Inflammatory macrophage (primary cell): ENCODE measurements at places on chromosomes 1 and 21.

DNA sequence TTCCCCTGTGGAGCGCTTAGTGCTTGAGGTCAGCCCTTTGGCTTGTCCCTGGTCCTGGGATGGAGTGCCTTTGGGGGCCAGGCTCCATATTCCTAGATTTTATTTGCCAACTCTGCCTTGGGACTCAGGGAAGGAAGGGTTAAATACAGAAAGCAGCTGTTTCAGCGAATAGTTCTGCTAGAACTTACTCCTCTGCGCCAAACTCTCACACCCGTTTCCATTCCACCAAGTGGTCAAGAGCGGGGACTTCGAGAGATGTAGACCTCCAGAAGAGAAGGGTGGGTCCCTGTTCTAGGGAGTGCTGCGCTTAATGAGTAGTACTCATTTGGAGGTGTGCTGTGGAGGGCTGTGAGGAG lies 704 bp upstream of the TOMM40L start:
- no peak for DNase-seq

DNA sequence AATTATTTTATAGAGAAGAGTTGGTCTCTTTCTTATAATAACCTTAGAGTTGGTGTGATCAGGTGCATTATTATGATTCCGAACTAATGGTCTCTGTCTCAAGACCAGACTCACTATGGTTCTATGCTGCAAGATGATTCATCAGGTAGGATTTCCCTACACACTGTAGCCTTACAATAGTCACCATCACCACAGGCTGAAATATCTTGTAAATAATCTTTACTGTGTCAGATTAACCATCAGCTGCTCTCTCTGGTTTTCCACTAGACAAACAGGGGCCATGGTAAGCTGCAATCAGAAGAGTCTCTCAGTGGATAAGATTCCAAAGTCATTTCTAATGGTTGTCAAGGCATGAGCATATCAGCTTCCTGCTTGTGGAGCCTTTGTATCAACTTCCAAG lies 4.4 kb upstream of the GBP4 start:
- DNase-seq: no peak

GRCh38 chr21:26732432-26733221 lies 112.6 kb downstream of the ADAMTS1 start:
- peak; percentile 12 for DNase-seq

- DNase-seq: no peak
Observed at GRCh38 chr1:30879940-30880677, 28.4 kb downstream of the SDC3 start.

GRCh38 chr21:20283836-20284235 lies 714.4 kb upstream of the NCAM2 start:
- DNase-seq: no peak

GRCh38 chr1:48038270-48038767 lies 41.1 kb upstream of the TRABD2B start:
- DNase-seq: no peak

- DNase-seq: peak; percentile 80
Observed at GRCh38 chr1:24641646-24642151, 1.4 kb upstream of the SRRM1 start.

- peak; percentile 63 for DNase-seq
Observed at GRCh38 chr21:37711836-37712568, 204.3 kb downstream of the KCNJ6 start.

- DNase-seq: no peak
Observed at GRCh38 chr1:83673312-83673711, 325.6 kb downstream of the TTLL7 start.

GRCh38 chr1:197063212-197063611 lies 3.8 kb downstream of the F13B start:
- no peak for DNase-seq

DNA sequence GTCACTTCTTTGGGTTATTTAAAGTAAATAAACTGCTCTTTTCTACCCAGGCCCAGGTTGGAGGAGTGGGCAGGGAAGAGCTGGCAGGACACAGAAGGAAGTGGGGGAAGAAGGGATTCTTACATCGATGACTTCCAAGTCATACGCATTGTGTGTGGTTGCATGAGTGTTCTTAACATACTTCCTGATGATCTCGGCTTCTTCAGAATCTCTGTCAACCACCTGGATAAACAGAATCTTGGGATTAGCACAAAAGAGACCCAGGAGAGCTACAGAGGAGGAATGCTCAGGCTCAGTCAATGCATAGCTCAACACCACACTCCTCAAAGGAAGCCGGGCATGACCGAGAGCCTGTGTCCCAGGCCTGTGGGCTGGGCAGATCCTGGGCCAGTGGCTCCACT lies 42.1 kb downstream of the PARP1 start:
- peak; percentile 8 for DNase-seq

DNA sequence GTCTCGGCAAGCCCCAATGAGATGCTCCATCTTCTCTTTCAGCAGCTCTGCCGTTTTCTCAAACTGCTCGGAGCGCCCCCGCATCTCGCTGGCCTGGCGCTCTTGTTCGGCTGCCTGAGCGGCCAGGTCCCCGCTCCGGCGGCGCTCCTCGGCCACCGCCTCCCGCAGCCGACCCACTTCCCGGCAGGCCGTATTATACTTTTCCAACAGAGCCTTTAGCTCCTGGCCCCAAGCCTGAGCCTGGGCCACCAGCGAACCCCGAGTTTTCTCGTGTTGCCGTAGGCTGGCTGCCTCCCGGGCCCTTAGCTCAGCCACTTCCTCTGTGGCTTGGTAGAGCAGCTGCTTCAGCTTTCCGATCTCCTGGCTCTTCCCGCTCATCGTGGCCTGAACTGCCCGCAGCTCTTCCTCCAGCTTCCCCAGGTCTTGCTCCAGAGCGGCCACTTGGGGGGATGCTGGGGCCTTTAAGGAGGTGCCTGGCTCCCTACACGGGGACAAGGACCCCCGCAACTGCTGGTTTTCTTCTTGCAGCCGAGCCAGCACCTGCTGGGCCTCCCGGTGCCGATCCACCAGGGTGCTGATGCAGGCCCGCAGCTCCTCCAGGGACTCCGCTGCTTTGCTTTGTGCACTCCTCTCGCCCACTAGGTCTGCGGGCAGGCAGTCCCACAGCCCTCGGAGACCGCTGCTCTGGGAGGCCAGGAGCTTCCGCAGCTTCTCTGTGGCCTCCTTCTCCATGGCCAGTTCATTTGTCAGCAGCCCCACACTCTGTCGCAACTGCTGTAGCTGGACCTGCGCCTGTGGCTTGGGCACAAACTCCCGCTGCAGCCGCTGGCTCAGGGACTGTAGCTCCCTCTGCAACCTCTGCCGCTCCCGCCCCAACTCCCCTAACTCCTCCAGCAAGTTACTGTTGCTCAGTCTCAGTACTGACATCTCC lies 13.4 kb upstream of the PIAS3 start:
- DNase-seq: peak; percentile 58

GRCh38 chr1:47763591-47764171 lies 233.5 kb downstream of the TRABD2B start:
- DNase-seq: no peak

GRCh38 chr1:19710825-19711611 lies 46.3 kb downstream of the HTR6 start:
- DNase-seq: no peak

DNA sequence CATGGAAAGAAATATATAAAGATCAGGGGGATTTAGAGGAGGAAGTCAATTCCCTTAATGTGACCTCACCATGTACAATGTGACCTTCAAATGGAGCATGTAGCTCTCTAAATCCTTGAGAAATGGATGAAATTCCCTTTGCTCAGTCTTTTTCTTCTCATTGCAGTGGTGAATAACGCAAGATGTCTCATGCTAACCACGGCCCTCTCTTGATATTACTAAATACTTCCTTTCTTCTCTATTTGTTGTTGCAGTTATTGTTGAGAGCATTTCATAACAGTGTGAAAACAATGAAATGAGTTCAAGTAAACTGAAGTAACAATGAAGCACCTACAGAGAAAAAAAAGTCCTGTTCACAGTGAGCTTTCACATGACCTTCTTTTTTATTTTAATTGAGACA lies 55.6 kb downstream of the ZNF281 start:
- DNase-seq: peak; percentile 94

GRCh38 chr1:62084310-62084890 lies 110.2 kb upstream of the L1TD1 start:
- no peak for DNase-seq

DNA sequence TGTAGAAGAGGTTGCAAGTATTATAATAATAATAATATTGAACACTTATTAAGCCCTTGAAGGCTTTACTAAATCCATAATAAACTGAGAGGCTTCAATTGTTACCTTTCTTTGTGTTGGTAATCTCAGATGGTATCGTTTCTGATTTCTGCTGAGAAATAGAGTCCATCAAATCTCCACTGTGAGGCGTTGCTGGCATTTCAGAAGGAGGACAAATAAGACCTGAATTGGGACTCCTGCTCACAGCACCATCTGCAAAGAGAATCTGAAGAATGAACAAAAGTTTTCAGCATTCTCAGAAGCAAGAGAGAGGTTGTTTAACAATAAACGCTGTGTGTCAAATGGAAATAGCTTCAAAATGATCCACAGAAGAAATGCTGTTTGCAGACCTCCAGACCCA lies 93.7 kb downstream of the WDR3 start:
- no peak for DNase-seq

DNA sequence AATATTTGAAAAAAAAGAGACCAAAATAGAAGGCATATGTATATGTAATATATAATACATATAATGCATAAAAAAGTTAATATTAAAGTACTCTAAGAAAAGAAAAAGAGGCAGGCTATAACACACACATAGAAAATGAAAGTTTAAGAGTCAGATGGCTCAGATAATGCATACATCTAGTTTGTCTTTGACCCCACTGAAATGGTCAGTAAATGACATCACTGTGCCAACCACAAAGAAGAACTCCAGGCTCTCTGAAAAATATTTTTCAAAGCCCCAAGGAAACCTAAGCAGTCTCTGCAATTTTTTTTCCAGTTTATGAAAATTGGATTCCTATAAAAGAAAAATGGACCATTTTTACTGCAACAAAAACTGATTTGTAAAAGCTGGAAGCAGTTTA lies 55.4 kb upstream of the SCYL3 start:
- no peak for DNase-seq

DNA sequence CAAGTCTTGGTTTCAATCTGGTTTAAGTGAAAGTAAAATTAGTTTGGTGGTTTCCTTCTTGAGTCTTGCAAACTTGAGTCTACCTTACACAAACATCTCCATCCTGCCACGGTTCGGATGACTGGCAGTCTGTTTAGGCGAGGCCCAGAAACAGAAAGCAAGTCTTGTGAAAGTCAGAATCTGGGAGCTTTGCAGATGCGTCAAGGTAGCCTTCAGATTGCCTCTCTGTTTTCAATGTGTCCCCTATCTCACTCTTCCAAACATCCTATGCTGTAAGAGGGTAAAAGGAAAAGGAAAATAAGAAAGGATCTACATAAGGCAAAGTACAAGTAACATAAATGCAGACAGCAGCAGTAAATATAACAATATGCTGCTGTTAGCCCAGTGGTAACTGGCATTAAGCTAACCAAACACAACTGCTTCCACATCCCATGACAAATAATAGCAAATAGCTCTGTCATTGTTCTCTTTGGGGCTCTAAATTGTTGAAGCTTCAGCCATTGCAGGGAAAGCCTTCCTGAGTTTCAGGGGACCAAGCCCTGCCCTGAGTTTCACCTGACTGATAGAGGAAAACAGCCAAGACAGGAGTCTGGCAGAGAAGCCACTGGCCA lies 26.2 kb upstream of the C1orf105 start:
- peak; percentile 54 for DNase-seq

GRCh38 chr1:9621032-9621431 lies 30.5 kb upstream of the PIK3CD start:
- no peak for DNase-seq

DNA sequence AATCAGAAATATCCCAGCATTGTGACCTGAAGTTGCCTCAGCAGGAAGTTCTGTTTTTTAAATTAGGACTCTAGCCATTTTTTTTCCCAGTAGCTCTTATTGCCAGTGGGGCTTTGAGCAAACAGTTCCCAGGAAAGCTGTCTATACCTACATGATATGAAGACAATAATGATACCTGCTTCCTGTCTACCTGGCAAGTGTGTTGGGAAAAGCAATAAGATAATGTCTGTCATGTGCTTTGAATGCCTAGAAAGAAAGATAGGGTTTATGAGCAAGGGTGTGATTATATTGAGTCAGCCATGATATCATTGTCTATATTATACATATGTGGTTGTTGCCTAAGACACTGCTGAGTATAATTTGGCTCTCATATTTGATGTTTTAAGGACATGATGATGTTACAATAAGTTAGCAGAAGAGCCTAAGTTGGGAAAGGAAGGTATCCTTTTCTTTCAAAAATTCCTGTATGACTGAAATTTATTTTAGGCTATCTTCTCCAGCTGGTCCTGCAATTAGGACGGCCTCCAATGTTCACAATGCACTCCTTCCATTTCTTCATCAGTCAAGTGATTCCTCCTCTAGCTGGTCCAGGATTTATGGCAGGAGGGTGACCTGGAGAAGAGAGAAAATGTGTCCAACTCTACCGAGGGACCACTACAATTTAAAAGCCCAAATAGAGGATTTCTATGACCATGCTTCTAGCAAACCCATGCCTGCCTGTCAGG lies 99.6 kb upstream of the CDC42BPA start:
- DNase-seq: no peak

DNA sequence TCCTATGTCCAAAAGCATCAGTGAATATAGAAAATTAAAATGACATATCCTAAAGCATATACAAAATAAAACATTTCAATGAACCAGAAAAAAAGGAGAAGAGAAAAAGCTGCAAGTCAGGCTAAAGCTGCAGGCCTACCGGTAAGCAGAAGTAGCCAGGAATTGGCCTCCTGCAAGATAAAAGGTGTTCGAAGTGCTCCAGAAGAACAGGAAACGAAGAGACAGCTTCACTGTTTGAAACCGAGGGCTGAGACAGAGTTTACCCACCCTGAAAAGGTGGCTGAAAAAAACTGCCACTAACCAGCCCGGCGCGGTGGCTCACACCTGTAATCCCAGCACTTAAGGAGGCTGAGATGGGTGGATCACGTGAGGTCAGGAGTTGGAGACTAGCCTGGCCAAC lies 37.4 kb downstream of the NSL1 start:
- DNase-seq: peak; percentile 13

DNA sequence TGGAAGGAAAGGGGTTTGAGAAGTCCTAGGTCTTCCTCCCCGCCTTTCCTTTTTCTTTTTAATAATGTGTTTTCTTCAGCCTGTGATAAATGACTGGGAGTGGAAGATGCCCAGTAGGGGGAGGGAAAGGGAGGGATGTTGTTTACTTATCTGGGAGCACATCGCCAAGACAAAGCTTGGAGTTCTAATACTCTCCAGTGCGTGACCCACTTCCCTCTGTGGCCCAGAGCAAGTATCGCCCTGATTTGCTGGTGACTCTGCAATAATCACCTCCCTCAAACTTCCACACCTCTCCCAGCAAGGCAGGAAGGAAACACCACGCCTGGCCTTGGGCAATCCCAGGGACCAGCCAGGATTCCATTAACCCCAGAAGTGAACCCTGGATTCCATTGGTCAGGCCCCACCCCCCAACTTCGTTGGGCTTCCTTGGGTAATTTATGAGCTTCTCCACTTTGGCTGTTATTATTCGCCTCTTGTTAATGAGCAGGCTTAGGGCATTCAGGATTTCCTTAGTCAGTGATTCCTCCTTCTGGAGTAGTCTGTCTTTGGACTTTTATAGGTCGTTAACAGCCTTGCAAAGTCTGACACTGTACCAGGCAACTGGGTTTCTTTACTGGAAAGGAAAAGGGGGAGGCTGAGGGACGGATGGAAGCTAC lies 24.3 kb upstream of the GRHL3 start:
- peak; percentile 45 for DNase-seq
